ENCODE measurements at places on chromosomes 16 and 17.

DNA sequence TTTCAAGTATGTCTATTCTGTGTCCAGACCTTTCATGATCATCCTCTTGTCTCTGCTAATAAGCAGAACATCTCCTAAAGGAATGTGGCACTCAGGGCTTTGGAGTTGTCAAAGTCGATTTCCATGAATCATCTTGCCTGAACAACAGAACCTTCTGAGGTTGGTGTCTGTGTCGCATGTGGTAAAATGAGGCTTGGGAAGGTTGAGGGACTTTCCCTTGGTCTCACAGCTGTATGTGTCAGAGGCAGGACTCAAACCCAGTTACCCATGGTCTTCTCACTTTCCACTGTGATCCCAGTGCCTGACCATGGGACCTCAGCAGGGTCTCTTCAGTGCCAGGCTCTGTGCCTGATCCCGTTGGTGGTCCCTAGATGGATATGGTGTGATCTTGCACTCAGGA lies 4.2 kb upstream of the GPRC5B start:
- DNase-seq = no peak

- no peak for DNase-seq
Observed at GRCh38 chr16:28534542-28535373, 4.0 kb downstream of the NUPR1 start.

DNA sequence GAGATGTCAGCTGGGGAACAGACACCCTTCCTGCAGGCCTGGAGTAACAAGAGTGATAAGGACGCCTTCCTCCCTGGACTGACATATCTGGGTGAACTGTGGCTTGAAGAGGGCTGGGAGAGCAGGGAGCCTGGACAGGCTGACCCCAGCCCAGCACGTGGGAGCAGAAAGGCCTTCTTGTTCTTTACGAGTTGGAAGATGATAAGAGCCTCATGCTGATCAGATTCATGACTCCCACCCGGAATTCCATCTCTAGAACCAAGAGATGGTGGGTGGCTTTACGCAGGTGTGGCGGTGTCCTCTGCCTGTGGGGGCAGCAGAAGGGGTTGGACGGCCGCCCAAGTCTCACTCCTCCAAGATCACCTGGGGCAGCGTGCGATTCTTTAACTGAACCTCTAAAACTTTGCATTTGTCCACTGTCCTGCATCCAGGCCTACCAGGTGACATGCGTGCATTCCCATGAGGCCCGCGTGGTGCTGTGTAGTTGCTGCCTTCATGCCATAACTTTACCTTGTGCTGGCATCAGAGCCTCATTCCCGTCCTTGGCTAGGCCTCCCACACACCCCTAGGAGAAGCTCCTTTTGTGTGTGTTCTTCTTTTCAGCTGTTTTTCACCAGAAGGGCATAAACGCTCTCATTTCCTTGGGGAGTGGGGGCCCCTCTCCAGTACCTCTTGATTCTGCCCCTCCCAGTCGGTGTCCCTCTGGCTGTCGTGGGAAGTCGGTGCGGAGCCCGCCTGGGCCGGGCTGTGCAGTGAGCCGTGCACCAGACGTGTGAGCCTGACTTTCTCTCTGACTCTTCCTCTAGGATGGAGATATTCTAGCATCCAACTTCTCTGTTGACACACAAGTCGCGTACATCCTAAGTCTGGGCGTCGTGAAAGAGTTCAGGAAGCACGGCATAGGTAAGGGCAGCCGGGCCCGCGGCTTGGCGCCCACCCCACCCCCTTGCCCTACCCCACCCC lies 13.3 kb downstream of the C16orf90 start:
- DNase-seq = no peak

- peak; percentile 84 for DNase-seq
Observed at GRCh38 chr17:27294689-27295630, 1.0 kb downstream of the WSB1 start.

DNA sequence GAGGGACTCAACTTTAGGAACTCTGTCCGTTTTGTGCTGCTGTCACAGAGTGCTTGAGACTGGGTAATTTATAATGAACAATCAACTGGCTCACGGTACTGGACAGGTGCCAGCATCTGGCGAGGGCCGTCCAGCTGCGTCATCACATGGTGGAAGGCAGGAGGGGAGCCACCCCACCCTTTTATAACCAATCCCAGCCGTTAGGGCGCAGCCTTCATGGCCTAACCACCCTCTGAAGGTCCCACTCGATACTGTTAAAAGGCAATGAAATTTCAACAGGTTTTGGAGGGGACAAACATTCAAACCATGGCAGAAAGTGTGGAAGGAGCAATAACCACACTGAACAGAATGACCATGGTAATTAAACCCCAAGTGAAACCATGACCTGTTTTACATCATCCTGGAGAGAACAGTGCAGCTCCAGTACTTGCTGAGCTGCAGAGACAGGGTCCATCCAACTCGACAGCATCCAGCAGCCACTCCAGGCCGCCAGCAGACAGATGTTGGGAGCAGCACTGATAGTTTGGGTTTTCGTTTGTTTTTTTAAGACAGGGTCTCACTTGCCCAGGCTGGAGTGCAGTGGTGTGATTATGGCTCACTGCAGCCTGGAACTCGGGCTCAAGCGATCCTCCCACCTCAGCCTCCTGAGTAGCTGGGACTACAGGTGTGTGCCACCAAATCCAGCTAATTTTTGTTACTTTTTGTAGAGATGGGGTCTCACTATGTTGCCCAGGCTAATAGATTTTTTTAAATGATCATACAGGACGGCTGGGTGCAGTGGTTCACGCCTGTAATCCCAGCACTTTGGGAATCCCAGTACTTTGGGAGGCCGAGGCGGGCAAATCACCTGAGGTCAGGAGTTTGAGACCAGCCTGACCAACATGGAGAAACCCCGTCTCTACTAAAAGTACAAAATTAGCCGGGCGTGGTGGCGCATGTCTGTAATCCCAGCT lies 11.0 kb downstream of the CHMP6 start:
- no peak for DNase-seq

DNA sequence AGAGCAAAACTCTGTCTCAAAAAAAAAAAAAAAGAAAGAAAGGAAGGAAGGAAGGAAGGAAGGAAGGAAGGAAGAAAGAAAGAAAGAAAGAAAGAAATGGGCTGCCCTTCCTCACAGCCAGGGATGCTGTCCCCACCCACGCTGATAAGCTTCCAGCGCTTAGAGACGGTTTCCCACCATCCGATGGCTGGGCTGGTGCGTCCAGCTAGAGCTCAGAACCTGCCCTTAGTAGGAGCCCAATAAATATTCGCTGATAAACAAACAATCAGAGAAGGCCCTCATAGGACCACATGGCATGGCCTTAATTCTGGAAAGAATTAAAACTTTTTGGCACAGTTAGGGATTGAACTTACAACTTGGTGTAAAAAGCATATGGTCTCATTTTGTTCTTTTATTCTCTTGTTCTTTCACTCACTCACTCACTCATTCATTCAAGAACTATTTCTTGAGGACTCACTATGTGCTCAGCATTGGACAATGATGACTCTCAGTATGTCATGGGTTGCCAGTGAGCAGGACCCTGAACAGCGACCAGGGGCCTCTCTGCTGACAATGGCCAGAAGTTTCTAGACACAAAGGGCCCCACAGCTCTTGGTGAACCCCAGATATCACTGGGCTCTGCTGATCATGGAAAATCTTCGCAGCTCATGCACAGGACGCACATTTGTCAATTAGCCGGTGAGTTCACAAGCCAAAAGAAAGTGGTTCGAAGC lies 32.5 kb upstream of the TNRC6C start:
- no peak for DNase-seq

DNA sequence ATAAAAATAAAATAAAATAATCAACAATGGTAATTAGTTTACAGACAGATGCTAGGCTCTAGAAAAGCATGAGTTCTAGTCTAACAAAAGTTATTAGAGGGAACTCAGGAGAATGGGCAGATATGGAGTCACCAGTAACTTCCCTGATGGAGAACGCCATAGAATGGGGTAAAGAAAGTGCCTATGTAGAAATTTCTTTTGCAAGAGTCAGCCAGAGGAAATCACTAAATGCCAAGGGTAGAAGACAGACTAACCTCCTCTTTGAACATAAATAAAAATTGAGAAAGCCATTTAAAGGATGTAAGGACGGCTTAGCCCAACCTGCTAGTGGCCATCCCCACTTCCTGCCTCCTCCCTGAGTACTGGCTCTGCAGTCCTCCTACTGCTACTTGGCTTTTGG lies 141.6 kb downstream of the VPS53 start:
- no peak for DNase-seq

- DNase-seq = peak; percentile 30
Observed at GRCh38 chr16:23920899-23921298, 85.1 kb downstream of the PRKCB start.

GRCh38 chr16:78057803-78058564 lies 35.6 kb downstream of the CLEC3A start:
- no peak for DNase-seq

DNA sequence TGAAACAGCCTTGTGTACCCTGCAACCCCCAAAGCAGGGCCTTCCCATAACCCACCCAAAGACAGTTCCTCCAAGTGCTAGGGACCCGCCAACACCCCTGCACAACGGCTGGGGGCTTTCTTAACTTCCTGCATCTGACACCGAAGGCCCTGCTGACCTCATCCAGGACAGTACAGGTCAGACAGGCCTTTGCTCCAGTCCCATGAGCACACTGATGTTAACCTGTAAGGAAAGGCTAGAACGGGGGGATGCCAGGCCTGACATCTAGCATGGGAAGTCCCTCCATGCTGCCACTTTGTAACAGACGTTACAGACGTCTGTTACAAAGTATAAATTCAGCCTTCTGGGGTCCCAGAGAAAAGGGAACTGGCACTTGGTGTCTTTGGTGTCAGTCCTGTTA lies 369.1 kb downstream of the CPPED1 start:
- DNase-seq = no peak

DNA sequence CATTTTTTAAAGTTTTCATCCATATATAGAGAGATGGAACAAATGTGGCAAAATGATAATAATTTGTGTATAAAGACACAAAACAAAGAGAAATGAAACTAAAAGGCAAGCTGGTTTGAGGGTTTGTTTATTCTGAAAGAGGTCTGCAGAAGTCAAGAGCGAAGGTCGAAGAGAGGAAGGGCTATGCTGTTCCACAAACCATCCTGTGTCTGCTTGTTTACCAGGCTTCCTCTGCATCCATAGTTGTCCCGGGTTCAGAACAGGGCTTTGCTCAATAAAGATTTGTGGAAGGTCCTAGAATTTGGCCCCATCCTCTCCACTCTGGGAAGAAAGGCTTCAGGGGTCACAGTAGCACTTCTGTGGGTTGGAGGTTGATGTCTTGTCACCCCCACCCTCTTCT lies 2.4 kb upstream of the MARVELD3 start:
- no peak for DNase-seq

- DNase-seq = peak; percentile 50
Observed at GRCh38 chr17:29561554-29562517, 5.0 kb downstream of the ABHD15 start.

DNA sequence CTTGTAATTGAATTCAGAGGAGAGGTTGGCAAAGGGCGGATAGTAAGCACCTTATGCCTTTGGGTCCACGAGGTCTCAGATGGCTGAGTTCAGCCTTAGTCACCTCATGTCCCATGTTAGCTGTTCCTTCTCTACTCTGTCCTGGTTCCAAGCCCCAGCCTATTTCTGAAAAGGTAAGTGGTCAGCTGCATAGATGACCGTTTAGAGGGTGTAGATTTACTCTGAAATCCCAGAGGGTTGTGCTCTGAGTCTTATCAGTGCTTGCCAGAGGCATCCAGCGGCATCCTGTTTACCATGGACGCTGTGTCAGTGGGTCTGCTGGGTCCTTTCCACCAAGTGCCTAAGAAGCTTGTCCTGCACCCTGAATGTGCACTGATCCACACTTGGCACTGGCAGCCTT lies 1.9 kb downstream of the ZNF778 start:
- no peak for DNase-seq

DNA sequence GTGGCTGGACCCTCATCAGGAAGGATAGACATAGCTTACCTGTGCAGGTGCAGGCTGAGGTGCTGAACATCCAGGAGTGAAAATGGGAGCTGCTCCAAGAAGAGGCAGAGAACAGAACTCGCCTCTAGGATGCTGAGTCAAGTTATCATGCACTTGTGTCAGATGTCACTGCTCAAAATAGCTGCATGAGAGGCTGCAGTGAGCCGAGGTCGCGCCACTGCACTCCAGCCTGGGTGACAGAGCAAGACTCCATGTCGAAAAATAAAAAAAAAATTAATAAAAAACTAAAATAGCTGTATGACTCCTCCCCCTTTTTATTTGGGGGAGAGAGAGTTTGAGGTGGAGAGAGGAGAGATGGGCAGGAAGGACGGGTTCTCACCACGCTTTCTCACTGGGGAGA lies 148.8 kb downstream of the FOXL1 start:
- no peak for DNase-seq

GRCh38 chr16:56481468-56482122 lies 30.2 kb downstream of the OGFOD1 start:
- DNase-seq = no peak

DNA sequence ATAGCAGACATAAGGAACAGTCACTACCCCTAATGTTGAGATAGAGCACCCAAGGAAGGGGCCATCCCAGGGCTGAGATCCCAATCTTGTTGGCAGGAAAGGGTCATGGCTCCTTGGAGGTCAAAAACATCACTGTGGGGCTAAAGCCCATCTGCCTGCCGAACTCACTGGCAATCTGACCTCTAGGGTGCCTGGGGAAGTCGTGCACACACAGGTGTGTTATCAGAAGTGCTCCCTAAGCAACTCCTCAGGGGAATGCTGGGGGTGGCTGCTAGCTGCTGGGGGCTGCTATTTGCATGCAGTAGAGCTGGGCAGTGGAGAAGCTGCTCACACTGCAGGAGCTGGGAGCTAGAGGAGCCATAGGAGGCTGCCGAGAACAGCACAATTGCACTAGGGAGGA lies 47.5 kb upstream of the PHOSPHO1 start:
- no peak for DNase-seq

DNA sequence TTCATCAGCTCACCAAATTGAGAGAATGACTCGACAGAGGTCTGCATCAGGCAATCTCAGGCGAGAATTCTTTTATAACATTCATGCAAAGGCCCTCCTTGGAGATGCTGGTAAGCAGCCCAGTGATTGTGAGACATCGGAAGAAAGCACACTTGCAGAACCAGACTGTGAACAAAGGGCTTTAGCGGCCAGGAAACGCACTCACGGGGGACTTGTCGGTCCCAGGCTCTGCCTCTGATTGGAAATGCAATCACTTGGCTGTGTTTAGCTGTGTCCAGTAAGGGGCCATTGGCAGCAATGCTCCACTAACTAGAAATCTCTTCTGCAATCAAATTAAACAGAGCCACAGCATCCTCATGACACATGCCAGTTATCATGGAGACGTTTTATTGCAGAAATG lies 226.7 kb upstream of the CDH13 start:
- no peak for DNase-seq

DNA sequence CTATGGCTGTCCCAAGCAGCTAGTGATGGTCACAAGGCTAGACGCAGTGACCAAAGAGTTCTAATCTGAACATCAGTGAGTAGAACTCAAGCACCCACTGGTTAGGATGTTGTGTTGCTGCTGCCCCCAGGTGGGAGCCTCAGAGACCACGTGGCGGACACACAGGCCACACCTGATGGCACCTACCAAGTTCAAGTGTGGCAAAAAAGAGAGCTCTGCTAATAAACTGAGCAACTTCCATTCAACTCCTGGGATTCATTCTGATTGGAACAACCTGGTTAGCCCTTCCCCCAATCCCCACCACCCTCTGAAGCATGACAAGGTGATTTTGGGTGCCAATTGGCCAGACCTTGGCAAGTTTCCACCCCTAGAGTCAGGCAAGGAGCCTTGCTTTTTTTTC lies 3.5 kb upstream of the LCMT1 start:
- DNase-seq = peak; percentile 38

Data from CD8-positive, alpha-beta T cell (primary cell).